ENCODE measurements at places on chromosomes 12 and 14.

DNA sequence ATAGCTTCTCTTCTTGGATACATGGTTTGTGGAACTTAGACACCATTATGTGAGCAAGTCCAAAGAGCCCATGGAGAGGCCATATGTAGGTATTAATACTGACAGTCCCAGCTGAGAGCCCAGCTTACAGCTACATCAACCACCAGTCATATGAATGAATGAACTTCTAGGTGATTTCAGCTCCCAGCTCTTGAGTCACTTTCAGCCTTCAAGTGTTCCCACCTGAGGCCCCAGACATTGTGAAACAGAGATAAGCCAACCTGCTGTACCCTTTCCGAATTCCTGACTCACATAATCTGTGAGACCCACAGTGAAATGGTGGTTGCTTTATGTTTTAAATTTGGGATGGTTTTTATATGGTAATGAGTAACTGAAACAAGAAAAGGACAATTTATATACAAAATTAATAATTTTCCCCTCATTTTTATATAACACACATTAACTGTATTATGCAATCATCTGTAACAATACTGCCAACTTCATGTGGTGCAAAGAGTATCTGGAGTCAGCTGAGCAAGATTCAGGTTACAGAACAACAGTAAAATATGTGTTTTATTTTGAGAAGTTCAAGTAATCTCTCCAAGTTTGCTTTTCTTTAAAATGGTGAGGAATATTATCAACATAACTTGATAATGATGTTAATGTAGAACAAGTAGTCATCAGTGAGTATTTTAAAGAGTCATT, 27.7 kb upstream of the FBXO33 start:
- no peak for DNase-seq

- DNase-seq, result no peak
These were observed 1.4 kb downstream of the MDM2 start for GRCh38 chr12:68809190-68810026.

DNA sequence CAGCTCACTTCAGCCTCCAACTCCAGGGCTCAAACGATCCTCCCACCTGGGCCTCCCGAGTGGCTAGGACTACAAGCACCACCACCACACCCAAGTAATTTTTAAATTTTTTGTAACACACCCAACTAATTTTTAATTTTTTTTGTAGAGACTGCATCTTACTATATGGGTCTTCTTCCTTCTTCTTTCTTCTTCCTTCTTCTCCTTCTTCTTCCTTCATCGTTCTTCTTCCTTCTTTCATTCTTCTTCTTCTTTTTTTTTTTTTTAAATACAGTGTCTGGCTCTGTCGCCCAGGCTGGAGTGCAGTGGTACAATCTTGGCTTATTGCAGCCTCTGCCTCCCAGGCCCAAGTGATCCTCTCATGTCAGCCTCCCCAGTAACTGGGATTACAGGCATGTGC, 965 bp upstream of the CREBL2 start:
- no peak for DNase-seq

DNA sequence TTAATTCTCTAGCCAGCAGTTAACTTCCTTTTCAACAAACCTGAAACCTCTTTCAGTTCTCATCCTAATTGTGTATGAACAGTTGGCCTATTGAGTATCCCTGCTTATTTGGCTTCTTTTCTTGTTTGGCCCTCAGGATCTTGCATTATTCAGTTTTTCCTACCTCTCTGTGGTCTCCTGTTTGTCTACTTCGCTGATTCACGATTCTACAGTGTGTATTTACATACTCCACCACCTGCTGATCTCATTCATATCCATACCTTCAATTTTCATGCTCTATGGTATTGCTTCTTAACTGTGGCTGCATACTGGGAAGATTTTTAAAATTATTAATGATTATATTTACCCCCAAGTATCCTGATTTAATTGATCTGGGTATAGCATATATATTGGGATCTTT, 56.4 kb downstream of the RASSF9 start:
- no peak for DNase-seq

DNA sequence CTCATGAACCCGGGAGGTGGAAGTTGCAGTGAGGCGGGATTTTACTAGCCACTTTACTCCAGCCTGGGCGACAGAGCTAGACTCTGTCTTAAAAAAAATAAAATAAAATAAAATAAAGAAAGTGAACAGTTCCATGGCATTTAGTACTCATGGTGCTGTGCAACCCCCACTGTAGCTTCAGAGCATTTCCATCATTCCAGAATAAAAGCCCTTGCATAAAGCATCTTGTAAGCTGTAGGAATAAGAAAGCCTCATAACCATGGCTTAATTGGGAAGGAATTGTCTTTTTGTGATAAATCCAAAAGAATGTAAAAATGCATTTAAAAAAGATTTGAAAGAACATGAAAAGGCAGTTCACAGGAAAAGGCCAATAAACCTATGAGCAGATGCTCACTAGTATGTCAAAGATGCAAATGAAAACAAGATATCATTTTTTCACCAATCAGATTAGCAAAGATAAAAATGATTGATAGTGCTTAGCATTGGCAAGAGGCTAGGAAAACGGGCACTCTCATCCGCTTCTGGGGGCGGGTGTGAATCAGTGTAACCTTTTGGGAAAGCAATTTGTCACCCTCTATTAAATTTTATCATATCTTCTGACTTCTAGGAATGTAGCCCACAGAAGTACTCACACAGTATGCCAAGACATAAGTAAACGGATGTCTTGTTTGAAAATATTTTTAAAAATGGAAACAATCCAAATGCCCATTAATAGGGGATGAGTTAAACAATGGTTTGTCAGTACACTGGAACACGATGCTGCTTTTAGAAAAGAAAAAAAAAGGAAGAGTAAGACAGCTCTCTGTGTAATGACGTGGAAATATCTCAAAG, 46.6 kb downstream of the CFAP251 start:
- DNase-seq, result no peak

- no peak for DNase-seq
These were observed 5.3 kb downstream of the SCNN1A start for GRCh38 chr12:6369916-6370575.

DNA sequence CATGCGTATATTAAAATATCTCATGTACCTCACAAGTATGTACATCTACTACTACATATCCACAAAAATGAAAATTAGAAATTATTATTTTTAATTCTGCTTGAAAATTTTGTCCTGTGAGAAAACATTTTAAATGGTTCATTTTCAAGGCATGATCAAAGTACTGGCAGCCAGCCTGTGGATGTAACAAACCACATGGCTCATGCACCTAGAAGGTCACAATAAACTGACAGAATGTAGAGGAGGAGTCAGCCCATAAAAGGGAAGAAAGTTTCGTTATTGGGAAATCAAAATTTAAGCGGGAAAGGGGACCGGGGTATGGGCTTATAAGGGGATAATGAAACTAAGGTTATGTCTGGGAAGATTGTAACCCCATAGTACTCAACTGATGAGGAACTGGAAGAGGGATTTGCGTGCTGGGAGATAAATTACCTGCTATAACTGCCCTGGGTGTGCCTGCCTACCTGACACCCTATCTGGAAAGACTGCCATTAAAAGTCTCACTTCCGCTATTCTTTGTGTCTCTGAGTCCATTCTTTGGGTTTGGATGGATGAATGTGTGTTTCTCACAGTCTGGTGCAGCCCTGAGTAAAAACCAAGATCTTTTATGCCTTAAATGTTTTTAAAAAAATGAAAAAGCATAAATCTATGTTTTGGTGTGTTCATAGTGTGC, 62.2 kb upstream of the PCED1B start:
- DNase-seq, result no peak

GRCh38 chr14:50758945-50759344, 72.0 kb downstream of the NIN start:
- no peak for DNase-seq
